ENCODE measurements at places on chromosomes 13 and 19. TPM values are rescaled to one million over a fixed set of nuclear protein-coding genes. Genes with fewer than 3 reads are reported as not detected.

The ZNF729 gene
- not detected for total RNA-seq

The PDE4C gene
- 69.8 TPM for total RNA-seq

The SPART gene
- total RNA-seq = 7.4 TPM

The CD209 gene
- not detected for total RNA-seq

The PEX11G gene
- 2.6 TPM for total RNA-seq

The ATP4B gene
- not detected for total RNA-seq

The ZNF793 gene
- total RNA-seq = 19.4 TPM

The DUS3L gene
- total RNA-seq = 22.4 TPM

The KLK4 gene
- total RNA-seq = 0.66 TPM

The GPALPP1 gene
- total RNA-seq = 27.7 TPM

The IGSF23 gene
- total RNA-seq = not detected

The IGFL1 gene
- total RNA-seq = not detected

The CGB1 gene
- not detected for total RNA-seq

The SLITRK6 gene
- 0.10 TPM for total RNA-seq

The ELSPBP1 gene
- not detected for total RNA-seq

The SGCG gene
- total RNA-seq = 2.6 TPM

The ZNF699 gene
- 9.7 TPM for total RNA-seq

The ANGPTL8 gene
- total RNA-seq = not detected
